Mesendoderm (in vitro differentiated cells): ENCODE measurements at places on chromosomes 6 and 20.
A peak's percentile ranks its signal among the peaks of the same experiment; 100 is the strongest.

- no peak for DNase-seq
These were observed 86.9 kb downstream of the C6orf118 start for GRCh38 chr6:165222315-165223025.

- DNase-seq = no peak
These were observed 45.9 kb downstream of the UBE3D start for GRCh38 chr6:83019741-83020140.

- no peak for DNase-seq
These were observed 217.2 kb downstream of the CDKAL1 start for GRCh38 chr6:20751293-20751935.

- DNase-seq = no peak
These were observed 32.7 kb downstream of the LRRC1 start for GRCh38 chr6:53827531-53827930.

DNA sequence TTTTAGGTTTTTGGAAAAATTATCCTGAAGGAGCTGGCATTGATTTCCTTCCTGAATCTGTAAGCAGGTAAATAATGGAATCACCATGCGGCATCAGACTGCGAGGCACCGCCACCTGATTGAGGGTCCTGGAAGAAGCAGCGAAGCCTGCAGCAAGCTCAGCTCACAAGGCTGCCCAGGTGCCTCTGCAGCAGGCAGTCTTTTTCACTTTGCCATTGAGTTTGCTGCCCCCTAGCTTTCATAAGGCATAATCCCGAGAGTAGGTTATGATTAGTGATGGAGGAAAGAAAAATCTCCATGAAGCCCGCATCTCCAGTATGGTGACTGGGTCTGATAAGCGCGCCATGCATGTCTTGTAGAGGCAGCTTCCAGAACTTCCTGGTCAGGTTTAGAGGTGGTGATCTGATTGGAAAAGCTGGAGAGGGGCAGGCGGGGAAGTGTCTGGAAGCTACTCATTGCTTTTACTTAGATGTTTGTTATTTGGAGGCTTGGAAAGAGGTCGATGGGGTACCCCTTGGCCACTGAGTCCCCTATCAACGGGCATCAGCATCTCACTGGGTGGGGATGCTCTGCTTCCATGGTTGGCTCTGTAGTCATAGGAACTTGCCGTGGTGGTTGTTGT, 26.7 kb downstream of the IYD start:
- DNase-seq = peak; percentile 82
